Hindlimb muscle (tissue), 1 donor: ENCODE measurements at places on chromosomes 11 and 22.

DNA sequence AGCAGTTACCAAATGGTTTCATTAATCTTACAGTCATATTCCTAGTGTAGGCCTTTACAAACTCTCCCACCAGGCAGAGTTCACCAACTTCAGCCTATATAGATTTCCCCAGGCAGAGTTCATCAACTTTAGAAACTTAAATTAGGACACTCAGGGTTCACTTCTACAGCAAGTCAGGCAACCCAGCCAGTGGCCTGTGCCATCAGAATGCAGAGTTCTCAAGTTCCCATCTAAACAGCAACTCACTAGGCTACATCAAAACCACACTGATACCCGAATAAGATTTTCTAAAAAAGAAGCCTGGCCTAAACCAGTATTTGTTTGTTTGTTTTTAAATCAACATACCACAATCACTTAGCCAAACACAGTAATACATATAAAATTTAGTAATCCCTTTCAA is 33.7 kb downstream of the PICALM start:
- no peak for DNase-seq

DNA sequence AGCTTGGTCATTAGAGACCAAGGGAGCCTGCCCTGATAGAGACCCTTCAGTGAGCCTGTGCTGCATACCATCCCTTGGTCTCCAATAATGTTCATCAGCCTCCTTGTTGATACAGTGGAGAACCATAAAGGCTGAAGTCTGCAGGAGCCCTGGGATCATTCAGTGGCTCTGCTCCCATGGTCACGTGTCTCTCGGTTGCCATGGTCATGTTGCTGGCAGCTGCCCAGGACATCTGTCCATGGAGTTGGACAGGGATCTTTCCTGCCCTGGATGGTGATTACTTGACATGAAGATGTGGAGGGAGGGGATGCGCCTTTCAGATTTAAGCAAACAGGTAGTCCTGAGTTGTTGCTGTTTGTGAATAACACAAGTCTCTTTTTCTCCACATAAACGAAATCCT is 38.2 kb downstream of the CYB5R2 start:
- peak; percentile 25 for DNase-seq

- no peak for DNase-seq
Measured at GRCh38 chr11:128694618-128695481, 978 bp downstream of the FLI1 start.

- no peak for DNase-seq
Measured at GRCh38 chr11:69123593-69124545, 31.9 kb upstream of the SMIM38 start.

DNA sequence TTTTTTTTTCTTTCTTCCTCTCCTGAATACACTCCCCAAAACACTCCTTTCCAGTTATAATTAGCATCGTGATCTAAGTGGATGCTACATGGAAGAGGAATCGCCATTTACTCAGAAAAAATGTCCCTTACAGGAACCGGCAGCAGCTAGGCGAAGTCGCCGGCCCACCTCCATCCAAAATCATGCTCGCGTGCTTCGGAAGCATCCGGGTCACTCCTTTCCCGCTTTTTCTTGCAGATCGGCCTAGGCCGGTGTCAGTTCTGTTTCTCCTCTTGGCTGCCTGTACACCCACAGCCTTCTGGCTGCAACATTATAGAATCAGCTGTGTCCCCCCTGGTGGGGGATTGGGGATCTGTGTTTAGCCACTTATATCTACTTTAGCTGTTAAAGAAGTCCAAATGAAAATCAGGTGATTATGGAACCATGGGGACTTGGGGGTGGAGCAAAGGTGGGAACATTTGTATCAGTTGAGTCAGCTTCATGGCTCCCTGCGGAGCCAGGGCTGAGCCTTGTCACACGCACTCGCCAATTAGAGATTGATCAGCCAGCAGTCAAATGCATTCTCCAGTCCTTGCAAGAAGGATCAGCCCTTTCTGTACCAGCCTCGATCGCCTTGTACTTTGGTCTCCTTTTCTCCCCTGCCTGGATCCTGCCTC is 36.3 kb downstream of the ASRGL1 start:
- no peak for DNase-seq

- no peak for DNase-seq
Measured at GRCh38 chr11:14882196-14882595, 9.8 kb downstream of the CYP2R1 start.

DNA sequence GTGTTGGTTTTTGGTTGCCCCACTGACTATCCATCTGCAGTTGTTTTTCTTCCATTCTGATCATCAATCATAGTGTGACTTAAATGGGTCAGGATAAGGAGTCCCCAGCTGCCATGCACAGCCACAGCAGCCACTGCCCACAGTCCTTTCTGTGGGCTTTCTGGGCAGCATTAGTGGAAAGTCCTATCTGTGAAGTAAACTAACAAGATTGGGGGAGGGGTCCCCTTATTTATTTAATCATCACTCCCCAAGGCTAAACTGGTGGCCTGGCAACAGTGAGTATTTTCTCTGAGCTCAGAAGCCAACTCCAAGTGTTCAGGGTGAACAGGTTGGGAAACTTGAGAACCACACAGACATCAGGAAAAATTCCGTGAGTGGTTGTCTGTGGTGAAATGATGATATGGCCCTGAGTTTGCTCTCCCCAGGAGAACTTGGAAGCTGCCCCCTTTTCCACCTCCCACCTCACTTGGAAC is 145.0 kb downstream of the CCDC34 start:
- no peak for DNase-seq

DNA sequence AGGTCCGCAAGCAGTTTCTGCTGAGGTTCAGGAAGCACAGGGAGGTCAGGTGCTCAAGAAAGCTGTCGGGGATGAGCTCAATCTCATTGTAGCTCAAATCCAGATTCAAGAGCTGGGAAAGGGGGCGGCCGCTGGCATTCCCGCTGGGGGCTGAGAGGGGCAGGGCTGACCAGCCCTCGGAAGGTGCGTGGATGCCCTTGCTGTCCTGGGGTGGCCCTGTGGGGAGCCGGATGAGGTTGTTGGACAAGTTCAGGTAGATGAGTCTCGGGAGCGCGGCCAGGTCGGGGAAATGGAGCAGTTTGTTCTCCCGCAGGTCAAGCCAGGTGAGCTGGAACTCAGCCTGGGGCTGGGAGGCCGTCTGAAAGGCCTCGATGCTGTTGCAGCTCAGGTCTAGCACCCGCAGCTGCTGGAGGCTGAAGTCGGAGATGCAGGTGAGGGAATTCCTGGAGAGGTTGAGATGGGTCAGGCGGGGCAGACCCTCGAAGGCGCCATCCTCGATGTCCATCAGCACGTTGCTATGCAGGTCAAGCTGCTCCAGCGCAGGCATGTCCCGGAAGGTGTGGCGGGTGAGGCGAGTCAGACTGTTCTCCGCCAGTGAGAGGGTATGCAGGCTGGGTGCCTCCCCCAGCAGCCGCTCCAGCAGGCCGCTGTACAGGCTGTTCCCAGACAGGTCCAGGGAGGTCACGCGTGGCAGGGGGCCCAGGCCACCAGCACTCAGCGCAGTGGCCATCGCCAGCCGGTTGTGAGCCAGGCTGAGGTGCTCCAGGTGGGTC is 9.8 kb downstream of the LRRC32 start:
- no peak for DNase-seq
